RKO (cell line): ENCODE measurements at places on chromosomes 1 and 21.
A peak's percentile ranks its signal among the peaks of the same experiment; 100 is the strongest.

GRCh38 chr1:188228623-188229022 lies 1399.9 kb downstream of the PLA2G4A start:
- no peak for DNase-seq

- no peak for DNase-seq
Observed at GRCh38 chr1:21284206-21285054, 5.8 kb downstream of the ECE1 start.

GRCh38 chr1:187645651-187646050 lies 816.9 kb downstream of the PLA2G4A start:
- no peak for DNase-seq

DNA sequence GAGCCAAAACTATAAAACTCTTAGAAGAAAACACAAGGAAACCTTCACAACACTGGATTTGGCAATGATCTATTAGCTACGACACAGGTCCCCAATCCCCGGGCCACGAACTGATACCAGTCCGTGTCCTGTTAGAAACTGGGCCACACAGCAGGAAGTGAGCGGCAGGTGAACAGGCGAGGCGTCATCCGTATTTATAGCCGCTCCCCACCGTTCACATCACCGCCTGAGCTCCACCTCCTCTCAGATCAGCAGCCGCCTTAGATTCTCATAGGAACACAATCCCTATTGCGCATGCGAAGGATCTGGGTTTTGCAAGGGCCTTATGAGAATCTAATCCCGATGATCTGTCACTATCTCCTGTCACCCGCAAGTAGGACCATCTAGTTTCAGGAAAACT lies 11.9 kb downstream of the TFB2M start:
- DNase-seq, result no peak

DNA sequence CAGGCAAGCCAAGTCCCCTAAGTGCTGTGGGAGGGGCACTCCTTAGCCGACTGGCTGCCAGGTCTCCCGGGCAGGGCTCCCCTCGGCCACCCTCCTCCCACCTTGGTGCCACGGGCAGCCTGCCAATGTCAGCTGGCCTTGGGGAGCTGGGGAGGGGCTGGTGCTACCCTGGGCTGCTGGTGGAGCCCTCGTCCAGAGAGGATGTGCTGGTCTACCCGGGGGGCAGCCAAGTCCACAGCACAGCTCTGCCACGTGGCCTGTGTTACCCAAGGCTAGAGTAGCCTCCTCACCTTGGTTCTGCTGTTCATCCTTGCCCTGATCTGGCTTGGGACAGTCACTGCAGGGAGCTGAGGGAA lies 42.9 kb downstream of the CRYAA start:
- DNase-seq, result no peak

- no peak for DNase-seq
Observed at GRCh38 chr1:9084906-9085305, 15.5 kb upstream of the SLC2A5 start.

- peak; percentile 56 for DNase-seq
Observed at GRCh38 chr1:205061665-205062069, 18.7 kb downstream of the CNTN2 start.

DNA sequence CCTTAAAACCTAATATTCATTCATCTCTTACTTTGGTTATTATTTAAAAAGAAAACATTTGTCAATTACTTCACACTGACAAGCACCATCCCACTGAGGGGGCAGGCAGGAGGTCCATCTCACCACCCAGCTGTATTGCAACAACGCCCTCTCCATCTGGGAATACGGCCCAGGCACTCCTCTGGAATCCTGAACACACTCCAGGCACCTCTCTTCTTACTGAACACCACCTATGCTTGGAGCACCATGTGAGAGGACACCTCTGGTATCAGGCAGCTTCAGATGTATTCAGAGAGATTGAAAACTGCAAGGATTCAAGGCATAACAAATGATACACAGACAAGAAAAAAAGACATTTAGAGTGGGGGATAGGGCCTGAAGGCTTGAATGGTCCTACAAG lies 147.1 kb downstream of the CACNA1E start:
- no peak for DNase-seq

DNA sequence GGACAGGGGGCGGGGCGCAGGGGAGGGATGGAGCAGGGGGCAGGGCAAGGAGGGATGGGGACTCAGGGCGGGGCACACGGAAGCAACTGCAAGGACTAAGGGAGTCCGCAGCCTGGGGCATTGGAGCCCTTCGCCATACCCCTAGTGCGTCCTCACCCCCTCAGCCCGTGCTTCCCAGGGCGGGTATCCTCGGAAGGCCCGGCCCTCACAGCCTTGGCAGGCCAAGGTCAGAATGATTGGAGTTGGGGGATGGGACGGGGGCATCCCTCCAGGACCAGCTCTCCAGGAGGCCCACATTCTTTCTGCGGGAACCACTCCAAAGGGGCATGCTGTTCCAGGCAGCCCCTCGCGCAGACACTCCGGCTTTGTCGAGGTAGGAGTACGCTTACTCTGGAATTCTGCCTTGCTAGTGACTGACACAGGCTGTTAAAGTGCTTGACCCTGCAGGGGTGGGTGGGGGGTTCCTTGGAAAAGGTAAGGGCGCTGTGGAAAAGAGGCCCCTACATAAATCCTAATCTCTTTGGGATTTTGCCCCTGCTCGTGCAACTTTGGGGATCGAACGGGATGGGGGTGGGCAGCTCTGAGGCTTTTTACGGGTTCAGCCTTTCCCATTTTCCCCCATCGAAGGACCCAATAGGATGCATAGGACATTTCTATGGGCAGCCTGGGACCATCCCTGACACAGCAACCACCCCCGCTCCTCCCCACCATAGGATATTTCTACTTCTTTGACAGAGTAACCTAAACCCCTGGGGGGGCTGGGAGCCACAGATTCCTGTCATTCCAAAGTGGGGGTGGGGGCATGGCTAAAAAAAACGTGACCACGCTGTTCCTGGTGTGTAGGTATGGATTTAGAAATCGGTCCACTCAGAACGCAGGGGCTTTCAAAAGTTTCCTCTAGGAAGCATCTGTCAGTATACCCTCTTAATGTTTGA lies 738 bp upstream of the TRIM11 start:
- DNase-seq, result no peak

- DNase-seq, result no peak
Observed at GRCh38 chr21:45085700-45086099, 11.3 kb downstream of the ADARB1 start.
